ENCODE measurements at places on chromosomes 2 and 18.

- no peak for DNase-seq
These were observed 112.8 kb upstream of the SLC39A10 start for GRCh38 chr2:195543902-195544894.

DNA sequence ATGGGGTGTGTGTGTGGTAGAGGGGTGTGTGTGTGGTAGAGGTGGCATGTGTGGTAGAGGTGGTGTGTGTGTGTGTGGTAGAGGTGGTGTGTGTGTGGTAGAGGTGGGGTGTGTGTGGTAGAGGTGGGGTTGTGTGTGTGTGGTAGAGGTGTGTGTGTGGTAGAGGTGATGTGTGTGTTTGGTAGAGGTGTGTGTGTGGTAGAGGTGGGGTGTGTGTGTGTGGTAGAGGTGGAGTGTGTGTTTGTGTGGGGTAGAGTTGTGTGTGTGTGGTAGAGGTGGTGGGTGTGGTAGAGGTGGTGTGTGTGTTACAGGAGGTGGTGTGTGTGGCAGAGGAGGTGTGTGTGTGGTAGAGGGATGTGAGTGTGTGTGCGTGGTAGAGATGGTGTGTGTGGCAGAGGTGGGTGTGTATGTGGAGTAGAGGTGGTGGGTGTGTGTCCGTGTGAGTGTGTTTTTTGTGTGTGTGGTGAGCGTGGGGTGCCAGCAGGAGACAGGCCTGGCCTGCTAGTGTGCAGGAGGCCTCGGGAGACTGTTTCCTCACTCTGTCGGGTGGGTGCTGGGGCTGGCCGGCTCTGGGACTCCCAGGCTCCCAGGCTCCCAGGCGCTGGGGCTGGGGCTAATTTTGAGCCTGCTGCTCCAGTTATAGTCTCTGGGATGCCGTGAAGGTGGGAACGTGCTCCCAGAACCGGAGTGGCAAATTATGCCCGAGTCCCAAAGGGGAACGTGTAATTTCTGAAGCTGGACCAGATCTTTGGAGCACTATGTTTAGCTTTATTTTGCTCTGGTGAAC lies 165.2 kb downstream of the DYSF start:
- no peak for DNase-seq

GRCh38 chr2:120738117-120738516 lies 2.4 kb downstream of the GLI2 start:
- DNase-seq, result no peak

DNA sequence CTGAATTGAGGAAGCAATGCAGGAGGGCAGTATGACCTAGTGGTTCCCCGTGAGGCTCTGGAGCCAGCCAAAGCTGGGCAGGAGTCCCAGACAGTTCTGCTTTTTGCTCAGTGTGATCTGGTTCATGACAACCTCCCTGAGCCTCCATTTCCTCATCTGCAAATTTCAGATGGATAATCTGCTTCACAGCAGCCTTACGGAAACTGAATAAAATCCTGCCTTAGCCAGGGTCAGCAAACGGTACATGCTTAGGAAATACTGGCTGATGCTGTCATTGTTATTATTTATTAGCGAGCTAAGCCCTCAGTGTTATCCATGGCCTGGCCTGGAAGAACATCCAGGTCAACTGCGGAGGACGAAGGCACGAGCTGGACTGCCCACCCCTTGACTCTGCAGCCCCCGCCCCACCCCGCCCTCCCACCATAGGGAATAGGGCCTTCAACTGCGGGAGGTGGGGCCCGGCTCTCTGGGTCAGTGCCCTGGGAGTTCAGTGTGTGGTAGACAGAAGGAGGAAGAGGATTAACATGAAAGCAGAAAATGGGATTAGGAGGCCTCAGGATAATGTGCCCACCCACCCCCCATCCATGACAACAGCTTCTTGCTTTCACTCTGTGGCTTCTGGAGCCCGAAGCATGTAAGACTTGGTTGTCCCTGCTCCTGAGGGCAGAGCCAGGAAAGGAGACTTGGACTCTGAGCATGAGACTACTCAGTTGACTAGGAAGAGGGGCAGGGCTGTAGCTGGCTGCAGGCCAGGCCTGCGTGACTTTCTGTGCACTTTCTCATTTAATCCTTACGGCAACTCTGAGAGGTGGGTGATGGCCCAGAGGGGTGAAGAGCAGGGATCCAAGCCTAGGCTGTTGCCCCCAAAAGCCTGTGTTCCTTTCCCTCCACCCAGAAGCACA lies 13.1 kb downstream of the PKDCC start:
- peak; percentile 87 for DNase-seq

- no peak for DNase-seq
These were observed 226.6 kb downstream of the ALK start for GRCh38 chr2:29694741-29695140.

GRCh38 chr2:134379293-134379692 lies 125.4 kb downstream of the MGAT5 start:
- no peak for DNase-seq

GRCh38 chr18:9683418-9684396 lies 24.4 kb upstream of the RAB31 start:
- DNase-seq, result peak; percentile 69

- no peak for DNase-seq
These were observed 309.1 kb upstream of the CYRIA start for GRCh38 chr2:16974688-16975087.
